ENCODE measurements at places on chromosomes 5 and 9.
A peak's percentile ranks its signal among the peaks of the same experiment; 100 is the strongest.

GRCh38 chr9:136622538-136622948 lies 40.2 kb upstream of the EGFL7 start:
- no peak overlapping the region for H3K27ac ChIP-seq
- no peaks in the 10 kb centered on the region for H3K4me1 ChIP-seq
- no peaks in the 10 kb centered on the region for H3K36me3 ChIP-seq
- no peak overlapping the region for H3K4me3 ChIP-seq
- ATAC-seq: no peak

DNA sequence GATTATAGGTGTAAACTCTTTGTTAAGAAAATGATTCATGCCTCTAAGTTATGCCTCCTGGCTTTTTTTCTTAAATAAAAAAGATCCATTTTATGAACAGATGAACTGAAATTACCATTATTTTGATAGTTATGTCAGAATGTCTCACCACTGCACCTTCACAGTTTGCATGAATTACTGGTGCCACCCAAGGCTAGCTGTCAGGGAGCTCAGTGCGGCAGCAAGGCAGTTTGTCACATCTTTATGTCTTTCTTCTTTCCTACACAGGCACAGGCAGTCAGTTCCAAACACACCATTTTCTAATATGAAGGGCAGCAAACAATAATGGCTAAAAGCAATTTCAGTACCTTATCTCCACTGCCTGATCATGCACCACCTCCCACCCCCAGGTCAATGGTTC lies 147.7 kb downstream of the SREK1 start:
- H3K27me3 ChIP-seq: peaks cover 16% of the 10 kb centered on the region
- H3K4me1 ChIP-seq: no peaks in the 10 kb centered on the region
- no peaks in the 10 kb centered on the region for H3K36me3 ChIP-seq
- no peak for ATAC-seq
- no peak overlapping the region for H3K4me3 ChIP-seq
- H3K27ac ChIP-seq: no peak overlapping the region

GRCh38 chr9:99822806-99823591 lies 1.3 kb downstream of the NR4A3 start:
- ATAC-seq: no peak
- H3K36me3 ChIP-seq: peaks cover 71% of the 10 kb centered on the region
- no peaks in the 10 kb centered on the region for H3K27me3 ChIP-seq
- H3K4me3 ChIP-seq: peak overlapping the region; percentile 99

GRCh38 chr5:158895588-158895987 lies 204.1 kb downstream of the EBF1 start:
- H3K27me3 ChIP-seq: peaks cover 20% of the 10 kb centered on the region
- H3K4me3 ChIP-seq: no peak overlapping the region
- no peak for ATAC-seq
- H3K27ac ChIP-seq: no peak overlapping the region

GRCh38 chr9:133133681-133134387 lies 12.8 kb upstream of the RALGDS start:
- ATAC-seq: peak; percentile 81
- no peaks in the 10 kb centered on the region for H3K27me3 ChIP-seq
- H3K27ac ChIP-seq: peak overlapping the region; percentile 100
- H3K4me3 ChIP-seq: peak overlapping the region; percentile 92

GRCh38 chr5:140317859-140318258 lies 15.0 kb upstream of the PFDN1 start:
- H3K27me3 ChIP-seq: no peaks in the 10 kb centered on the region
- no peak overlapping the region for H3K27ac ChIP-seq
- no peaks in the 10 kb centered on the region for H3K36me3 ChIP-seq
- no peak overlapping the region for H3K4me3 ChIP-seq
- peaks cover 9% of the 10 kb centered on the region for H3K4me1 ChIP-seq
- ATAC-seq: no peak
